ENCODE measurements at places on chromosomes 3 and 15. TPM values are rescaled to one million over a fixed set of nuclear protein-coding genes. Genes with fewer than 3 reads are reported as not detected.
A peak's percentile ranks its signal among the peaks of the same experiment; 100 is the strongest.

CCR3 gene
- not detected for total RNA-seq

DNA sequence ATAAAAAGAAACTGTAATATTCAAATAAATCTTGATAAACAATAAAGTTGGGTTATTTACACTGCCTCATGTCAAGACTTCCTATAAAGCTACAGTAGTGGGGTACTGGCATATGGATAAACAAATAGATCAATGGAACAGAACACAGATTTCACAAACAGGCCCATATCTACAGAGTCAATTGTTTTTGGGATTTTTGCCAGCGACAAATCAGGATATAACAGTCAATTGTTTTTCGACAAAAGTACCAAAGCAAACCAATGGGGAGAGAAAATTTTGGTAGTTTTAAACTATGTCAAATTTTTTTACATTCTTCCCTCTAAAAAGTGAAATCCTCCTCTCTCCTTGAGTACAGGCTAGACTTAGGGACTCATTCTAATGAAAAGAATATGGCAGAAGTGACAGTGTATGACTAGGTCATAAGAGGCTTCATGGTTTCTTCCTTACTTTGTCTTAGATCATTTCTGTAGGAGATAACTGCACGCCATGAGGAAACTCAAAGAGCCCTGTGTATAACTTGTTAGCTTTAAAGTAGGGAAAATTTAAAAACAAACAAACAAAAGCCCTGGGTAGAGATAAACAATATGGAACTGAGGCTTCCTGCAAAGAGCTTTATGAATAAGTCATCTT, 16.9 kb downstream of the IP6K1 start:
- no peak overlapping the region for H3K4me3 ChIP-seq
- H3K27ac ChIP-seq, result no peak overlapping the region
- no peaks in the 10 kb centered on the region for H3K27me3 ChIP-seq

HYAL1 gene
- 2.0 TPM for total RNA-seq

GRCh38 chr15:50257924-50258323, 7.6 kb downstream of the HDC start:
- DNase-seq, result no peak
- no peaks in the 10 kb centered on the region for H3K27me3 ChIP-seq
- H3K27ac ChIP-seq, result no peak overlapping the region

DNA sequence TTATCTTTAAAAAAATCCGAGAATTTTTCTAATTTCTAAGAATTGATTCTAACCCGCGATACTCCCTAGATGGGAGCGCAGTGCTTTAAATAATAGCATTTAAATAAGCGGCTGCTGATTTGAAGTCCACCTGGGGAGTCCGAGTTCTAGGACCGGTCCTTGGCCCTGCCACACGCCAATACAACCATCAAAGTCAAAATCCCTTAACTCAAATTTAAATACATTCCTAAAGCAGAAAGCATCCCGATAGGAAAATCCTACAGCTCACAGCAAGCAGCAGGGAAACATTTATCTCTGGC, 508 bp upstream of the ECT2 start:
- H3K36me3 ChIP-seq, result peaks cover 12% of the 10 kb centered on the region
- H3K4me3 ChIP-seq, result peak overlapping the region; percentile 96
- no peak for DNase-seq
- H3K27me3 ChIP-seq, result no peaks in the 10 kb centered on the region
- H3K4me1 ChIP-seq, result peaks cover 4% of the 10 kb centered on the region

DNA sequence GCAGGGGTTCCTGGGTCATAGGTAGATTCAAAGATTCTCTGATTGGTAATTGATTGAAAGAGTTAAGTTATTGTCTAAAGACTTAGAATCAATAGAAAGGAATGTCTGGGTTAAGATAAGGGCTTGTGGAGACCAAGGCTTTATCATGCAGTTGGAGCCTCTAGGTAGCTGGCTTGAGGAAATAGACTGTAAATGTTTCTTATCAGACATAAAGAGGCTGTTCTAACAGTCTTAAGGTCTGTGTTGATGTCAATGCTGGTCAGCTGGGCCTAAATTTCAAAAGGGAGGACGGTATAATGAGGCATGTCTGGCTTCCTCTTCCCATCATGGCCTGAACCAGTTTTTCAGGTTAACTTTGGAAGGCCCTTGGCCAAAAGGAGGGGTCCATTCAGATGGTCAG, 48.9 kb downstream of the GASK1A start:
- no peaks in the 10 kb centered on the region for H3K27me3 ChIP-seq
- H3K36me3 ChIP-seq, result no peaks in the 10 kb centered on the region
- DNase-seq, result no peak
- no peak overlapping the region for H3K27ac ChIP-seq
- H3K4me1 ChIP-seq, result peaks cover 7% of the 10 kb centered on the region
- no peak overlapping the region for H3K4me3 ChIP-seq

GRCh38 chr15:35288580-35288979, 203.5 kb upstream of the NANOGP8 start:
- no peak for DNase-seq
- peaks cover 2% of the 10 kb centered on the region for H3K4me1 ChIP-seq
- no peak overlapping the region for H3K4me3 ChIP-seq

- H3K27me3 ChIP-seq, result no peaks in the 10 kb centered on the region
- peaks cover under 1% of the 10 kb centered on the region for H3K36me3 ChIP-seq
- peak; percentile 35 for DNase-seq
- peak overlapping the region; percentile 96 for H3K27ac ChIP-seq
Observed at GRCh38 chr3:186664506-186664905, 1.3 kb upstream of the HRG start.

DNA sequence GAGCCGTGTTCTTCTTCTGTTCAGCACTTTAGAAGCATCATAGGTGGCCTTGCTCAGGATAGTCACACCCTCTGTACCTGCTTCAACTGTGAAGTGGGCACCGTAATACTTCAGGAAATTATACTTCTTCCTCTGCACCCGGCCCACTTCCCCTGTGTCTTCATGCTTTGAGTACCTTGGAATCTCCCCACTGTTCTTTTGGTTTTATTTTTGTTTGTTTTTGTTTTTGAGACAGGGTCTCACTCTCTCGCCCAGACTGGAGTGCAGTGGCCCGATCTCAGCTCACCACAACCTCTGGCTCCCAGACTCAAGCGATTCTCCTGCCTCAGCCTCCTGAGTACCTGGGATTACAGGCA, 1.7 kb downstream of the P2RY14 start:
- no peak overlapping the region for H3K4me3 ChIP-seq
- no peaks in the 10 kb centered on the region for H3K36me3 ChIP-seq
- H3K27ac ChIP-seq, result no peak overlapping the region
- H3K4me1 ChIP-seq, result no peaks in the 10 kb centered on the region
- DNase-seq, result no peak
- H3K27me3 ChIP-seq, result no peaks in the 10 kb centered on the region

DNA sequence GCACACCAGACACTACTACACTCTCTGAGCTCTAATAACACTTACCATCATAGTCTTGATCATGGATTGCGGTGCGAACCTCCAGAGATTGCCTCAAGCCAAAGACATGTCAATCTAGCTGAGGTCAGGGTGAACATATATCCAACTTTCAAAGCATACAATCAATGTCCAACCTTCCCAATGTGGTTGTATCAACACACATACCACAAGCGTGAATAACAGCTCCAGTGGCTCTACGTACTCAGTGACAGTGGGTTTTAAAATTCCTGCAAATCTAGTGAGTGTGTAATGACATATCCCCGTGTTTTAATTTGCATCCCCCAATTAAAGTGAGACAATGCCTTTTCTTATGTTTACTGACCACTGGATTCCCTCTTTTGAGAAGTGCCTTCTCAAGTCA, 29.6 kb downstream of the SFMBT1 start:
- H3K4me3 ChIP-seq, result no peak overlapping the region
- no peak for DNase-seq
- H3K27me3 ChIP-seq, result no peaks in the 10 kb centered on the region
- no peaks in the 10 kb centered on the region for H3K36me3 ChIP-seq
- H3K4me1 ChIP-seq, result peaks cover 9% of the 10 kb centered on the region
- H3K27ac ChIP-seq, result no peak overlapping the region

DNA sequence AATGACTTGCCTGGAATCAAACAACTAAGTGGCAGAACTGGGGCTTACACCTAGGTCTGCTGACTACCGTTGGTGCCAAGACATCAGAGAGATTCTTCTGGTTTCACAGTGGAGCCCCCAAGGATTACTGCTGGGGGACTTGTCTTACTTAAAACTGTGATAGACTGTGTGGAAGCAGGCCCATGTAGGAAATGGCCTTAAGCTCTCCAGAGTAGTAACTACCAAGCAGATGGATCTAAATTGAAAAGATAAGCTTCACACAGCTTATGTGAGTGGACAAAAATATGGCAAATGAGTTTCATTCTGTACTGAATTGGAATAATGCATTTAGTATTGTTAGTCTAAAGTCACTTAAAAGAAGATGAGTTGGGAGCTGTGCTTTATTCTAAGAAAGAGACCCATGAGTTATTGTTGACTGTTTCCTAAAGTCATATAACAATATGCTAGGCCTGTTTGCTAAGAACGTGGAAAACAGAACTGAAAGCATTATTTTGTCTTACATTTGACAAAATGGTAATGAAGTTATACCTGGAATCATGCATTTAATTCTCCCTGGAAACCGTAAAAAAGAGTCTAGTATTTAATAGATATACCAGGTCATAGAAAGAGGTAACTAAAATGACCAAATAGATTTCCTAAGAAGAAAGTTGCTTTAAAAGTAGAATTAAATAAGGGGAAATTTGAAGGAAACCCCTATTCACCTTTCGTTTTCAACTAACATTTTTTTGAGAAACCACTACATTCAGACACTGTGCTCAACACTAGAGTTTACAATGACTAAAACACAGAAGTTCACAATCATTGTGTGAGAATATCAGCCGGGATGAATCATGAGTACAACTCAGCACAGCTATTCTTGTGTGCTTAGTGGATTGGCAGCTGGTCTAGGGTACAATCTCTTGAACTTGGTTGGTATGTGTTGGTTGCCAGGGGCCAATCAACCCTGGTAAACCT, 13.0 kb upstream of the MAPK6 start:
- H3K27me3 ChIP-seq, result no peaks in the 10 kb centered on the region
- H3K36me3 ChIP-seq, result no peaks in the 10 kb centered on the region
- no peak overlapping the region for H3K4me3 ChIP-seq
- H3K27ac ChIP-seq, result no peak overlapping the region
- no peak for DNase-seq
- no peaks in the 10 kb centered on the region for H3K4me1 ChIP-seq

LRRN1 gene
- 269 TPM for total RNA-seq

PLAAT1 gene
- 5.6 TPM for total RNA-seq
